ENCODE measurements at places on chromosomes 6 and 20.

GRCh38 chr20:38094373-38094891 lies 60.9 kb downstream of the RPRD1B start:
- no peak for DNase-seq

DNA sequence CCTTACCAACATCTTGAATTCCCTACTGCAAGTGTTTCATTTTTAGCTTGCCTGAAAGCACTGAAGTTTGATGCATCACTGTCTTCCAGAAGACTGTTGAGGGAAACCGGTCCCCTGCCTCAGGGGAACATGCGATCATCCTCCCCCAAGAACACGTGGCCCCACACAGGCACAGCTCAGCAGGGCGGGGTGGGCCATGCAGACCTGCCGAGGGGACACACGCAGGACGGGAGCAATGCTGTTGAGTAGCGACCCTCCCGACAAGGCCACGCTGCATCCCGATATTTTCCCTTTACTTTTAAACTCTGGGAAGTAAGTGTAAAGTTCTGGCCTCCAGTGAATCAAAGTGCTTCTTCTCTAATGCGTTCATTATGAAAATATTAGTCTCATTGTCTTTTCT lies 59.3 kb upstream of the XRN2 start:
- DNase-seq: no peak

GRCh38 chr6:15384901-15385300 lies 139.0 kb downstream of the JARID2 start:
- DNase-seq: no peak

DNA sequence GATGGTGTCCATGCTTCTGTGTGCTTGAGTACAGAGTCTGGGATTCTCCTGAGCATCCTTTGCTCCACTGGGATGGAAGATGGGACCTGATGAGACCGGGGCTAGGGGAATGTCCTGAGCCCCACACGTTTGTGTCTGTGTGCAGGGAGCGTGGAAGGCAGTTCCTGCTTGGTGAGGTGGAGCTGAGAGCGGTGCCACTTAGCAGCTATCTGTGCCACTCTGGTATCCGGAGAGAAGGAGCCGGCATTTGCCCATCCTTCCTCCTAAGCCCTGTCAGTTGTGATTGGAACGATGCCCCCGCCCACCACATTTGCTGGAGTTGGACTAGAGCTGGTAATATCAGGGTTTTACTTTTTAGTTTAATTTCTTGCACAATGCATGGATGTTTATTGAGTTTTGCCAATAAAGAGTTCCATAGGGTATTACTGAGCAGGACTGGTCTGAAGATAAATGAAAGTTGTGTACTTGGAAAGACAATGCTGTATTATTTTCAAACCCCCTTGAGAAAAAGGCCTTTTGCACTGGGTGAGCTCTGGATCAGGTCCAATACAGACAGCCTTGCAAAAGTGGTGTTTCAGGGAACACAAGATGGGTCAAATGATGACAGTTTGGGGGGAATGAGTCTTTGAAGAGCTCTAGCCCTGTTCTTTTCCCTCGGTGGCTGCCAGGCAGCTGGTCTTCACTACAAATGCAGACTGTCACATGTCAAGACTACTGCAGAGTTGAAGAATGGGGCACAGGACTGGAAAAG lies 130.8 kb downstream of the SYCP2 start:
- peak; percentile 4 for DNase-seq

DNA sequence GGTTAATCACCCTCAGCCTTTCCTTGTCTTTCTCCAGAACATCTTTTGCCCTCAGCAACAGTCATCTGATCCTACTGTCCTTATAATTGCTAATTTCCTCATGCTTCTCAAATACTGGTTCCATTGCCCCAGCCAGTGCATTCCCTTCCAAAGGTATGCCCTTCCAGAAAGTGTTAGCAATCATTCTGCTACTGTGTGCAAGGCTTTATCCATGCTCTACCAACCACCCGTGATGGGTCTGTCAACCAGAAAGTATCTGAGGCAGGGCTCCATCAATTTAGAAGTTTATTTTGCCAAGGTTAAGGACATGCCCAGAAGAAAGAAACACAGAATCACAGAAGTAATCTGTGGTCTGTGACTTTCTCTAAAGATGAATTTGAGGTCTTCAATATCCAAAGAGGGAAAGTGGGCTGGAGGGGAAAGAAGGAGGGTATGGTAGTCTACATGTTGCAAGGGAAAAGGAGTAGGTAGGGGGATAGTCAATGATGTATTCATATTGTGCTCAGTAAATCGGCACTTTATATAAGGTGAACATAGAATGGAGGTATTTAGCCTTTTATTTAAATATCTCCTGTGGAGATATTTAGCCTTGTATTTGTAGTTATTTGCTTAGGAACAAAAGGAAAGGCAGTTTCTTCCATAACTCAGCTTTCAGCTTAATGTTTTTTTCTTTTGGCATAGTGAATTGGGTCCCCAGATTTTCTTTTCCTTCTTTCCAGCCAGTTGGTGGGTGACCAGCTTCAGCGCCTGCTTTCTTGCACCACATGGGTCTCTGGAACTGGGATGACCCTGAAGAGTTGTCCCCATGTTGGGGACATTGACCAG lies 35.2 kb upstream of the PAQR8 start:
- peak; percentile 48 for DNase-seq

- peak; percentile 83 for DNase-seq
Measured at GRCh38 chr20:48760403-48760983, 67.3 kb downstream of the PREX1 start.

- peak; percentile 90 for DNase-seq
Measured at GRCh38 chr20:45833030-45833882, at the start of gene SNX21. Gene SNX21 (plus strand): TSS chr20:45833799. CDS start chr20:45833920, 121 bp downstream.

- DNase-seq: no peak
Measured at GRCh38 chr20:4076033-4076432, 60.7 kb upstream of the RNF24 start.

DNA sequence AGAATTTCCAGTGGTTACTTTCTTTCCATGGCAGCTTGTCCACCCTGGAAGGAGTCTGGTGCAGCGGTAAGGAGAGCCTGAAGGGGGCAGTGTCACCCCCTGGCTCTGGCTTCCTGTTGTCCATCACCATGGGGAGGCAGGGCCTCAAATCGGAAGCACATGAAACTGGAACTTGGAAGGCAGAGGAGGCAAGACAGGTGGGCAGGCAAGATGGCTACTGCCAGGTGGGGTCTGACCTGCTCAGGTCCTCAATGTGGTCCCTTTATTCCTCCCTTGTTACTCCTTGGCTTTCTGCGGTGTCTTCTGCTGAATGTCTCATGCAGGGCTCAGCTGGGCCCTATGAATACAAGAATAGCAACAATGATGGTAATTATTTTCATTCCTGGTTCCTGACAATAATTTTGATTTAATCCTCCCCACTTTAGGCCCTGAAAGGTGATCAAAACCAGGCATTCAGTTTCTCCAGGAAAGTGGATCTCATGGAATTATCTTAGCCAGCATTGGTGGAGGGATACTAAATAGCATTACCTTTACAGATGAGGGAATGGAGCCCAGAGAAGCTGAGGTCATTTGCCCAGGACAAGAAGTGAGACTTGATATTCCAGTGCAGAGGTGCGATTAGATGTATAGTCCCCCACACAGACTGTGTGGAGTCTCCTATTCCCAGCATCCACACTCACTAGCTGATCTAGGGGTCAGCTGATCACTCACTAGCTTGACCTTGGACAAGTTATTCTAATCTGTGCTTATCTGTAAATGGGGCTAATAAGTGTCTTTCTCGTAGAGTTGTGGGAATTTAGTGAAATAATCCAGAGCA lies 17.6 kb upstream of the SNAI1 start:
- peak; percentile 55 for DNase-seq

DNA sequence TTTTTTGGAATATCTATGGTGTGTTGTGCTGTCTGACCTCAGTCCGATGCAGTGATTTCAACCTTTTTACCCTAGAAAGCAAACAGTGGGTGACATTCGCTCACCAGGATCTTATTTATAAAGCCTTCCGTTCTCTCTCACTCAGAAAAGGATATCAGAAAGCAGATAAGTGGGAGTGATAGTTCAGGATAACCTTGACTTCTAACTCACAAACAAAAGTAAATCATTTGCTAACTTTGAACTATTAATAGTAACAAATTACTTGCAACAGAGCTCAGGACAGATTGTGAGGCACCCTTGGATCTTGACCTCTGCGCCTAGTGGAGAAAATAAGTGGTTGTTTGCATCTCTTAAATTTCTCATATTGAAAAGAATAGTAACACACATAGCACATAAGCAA lies 637.1 kb upstream of the CITED2 start:
- no peak for DNase-seq

DNA sequence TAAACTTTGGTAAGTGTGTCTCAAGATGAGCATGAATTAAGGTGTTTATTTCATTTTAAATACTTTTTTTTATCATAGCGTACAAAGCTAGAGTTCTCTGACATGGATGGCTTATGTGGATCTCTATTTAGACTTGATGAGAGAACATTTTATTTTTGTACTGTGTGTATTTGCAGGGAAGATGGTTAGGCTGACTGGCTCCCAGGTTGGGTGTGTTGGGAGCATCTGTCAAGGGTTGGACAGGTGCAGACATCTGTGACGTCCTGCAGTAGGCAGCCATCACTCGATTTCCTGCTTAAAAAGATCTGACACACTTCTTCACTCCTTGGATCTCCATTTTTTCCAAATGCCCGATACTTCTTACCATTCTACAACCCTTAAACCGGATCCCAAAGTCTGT lies 221.9 kb upstream of the QKI start:
- no peak for DNase-seq

GRCh38 chr6:166003569-166003968 lies 164.1 kb downstream of the TBXT start:
- DNase-seq: peak; percentile 42

DNA sequence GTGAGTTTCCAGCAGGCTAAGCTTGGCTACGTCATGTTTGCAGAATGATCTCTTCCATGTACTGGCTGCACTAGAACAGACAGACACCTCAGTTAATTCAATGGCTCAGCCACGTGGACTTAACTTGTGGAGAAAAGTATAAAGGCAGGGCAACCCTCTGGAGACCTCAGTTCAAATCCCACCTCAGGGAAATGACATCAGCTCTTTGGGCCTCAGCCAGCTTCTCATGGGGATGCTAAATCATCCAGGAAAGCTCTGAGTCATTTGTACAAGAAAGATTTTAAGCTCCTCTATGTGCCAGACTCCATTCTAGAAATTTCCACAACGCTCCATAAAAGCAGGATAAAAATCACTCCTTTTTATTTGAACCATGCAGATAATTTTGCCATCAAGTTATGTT lies 128.5 kb upstream of the SALL4 start:
- DNase-seq: peak; percentile 20

DNA sequence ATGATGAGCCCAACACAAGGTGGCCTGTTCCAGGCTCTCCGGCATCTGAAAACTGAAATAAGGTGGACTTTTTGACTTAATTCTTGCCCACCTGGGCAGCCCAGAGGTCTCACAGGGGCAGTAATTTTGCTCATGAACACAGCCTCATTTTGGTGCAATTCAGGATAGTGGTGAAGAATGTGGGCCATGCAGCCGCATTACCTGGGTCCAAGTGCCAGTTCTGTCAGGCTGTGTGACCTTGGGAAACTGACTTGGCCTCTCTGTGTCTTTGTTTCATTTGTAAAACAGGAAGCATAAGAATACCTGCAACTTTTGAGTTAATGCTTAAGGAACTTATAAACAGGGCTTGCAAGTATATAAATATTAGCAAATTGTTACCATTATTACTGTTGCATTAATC lies 5.6 kb downstream of the PREX1 start:
- no peak for DNase-seq

DNA sequence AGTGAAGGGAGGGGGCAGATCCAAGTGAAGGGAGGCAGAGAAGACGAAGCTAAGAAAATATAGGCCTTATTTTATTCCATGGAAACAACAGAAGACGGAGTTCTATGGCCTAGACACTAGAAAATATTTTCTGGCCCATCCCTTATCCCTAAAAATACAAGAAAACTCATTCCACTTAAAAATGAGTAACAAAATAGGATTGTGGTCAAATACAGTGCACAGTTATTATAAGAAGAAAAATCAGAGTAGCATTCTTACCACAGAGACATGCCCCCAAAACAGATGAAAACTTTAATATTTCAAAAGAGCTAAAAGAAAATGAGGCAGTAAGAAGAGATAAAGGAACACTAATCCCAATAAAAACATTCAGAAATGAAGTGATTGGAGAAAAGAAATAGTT lies 202.9 kb downstream of the GMPR start:
- no peak for DNase-seq

GRCh38 chr20:8749101-8749500 lies 319.8 kb upstream of the PLCB4 start:
- no peak for DNase-seq

DNA sequence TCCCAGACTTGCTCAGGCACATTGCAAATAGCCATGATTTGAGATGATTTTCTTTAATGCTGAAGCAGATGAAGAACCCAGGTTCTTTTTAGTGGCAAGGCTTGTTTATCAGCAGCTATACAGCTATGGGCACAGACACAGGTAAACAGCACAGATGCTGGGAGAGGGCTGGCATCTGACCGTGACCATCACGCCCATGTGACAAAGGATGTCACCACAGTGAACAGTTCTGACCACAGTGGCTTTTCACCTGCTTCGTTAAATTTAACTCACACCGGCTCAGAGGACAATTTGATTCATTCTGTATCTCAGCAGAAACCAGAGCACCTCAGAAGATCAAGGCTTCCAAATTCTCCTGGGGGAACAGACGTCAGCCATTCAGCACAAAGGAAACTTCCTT lies 142.6 kb downstream of the CDH26 start:
- no peak for DNase-seq

- DNase-seq: no peak
Measured at GRCh38 chr20:9498322-9498721, 16.1 kb upstream of the LAMP5 start.

GRCh38 chr6:89989742-89990141 lies 95.5 kb downstream of the GJA10 start:
- no peak for DNase-seq

GRCh38 chr6:106085984-106086813 lies at the start of gene PRDM1:
Gene PRDM1 (plus strand): TSS chr6:106086336. CDS start chr6:106086554, 218 bp downstream.
- peak; percentile 84 for DNase-seq

DNA sequence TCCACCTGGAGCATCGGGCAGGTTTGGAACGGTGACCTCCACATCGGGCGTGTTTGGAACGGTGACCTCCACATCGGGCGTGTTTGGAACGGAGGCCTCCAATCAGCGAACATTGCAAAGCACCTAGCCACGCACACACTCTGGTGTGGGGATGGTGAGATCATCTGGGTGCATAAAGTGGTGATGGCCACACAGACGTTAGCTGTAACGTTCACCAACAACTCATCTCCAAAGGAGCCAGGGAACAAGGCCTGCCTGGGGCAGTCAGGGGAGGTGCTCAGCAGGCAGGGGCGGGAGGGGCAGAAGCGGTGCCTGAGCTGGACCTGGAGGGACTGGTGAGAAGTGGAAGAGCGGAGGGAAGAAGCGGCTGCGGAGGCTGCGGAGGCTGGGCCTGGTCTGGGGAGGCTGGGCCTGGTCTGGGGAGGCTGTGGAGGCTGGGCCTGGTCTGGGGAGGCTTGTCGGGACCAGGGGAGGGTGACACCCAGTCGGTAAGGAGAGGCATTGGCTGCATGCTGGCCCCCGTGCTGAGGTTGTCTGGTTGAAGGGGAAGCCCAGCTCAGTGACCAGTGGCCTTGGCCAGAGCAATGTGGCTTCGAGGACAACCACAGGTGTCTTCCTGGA lies 89.9 kb downstream of the PSMB1 start:
- no peak for DNase-seq

Data from kidney (tissue), 22 donors.